Pancreas (tissue), 10 donors: ENCODE measurements at places on chromosomes 5 and 9. TPM values are rescaled to one million over a fixed set of nuclear protein-coding genes. Genes with fewer than 3 reads are reported as not detected.

The DIPK1B gene
- 32.3 TPM for polyA plus RNA-seq

The GMCL2 gene
- not detected for polyA plus RNA-seq

The CNTNAP3B gene
- 2.7 TPM for polyA plus RNA-seq

The PDE6A gene
- not detected for polyA plus RNA-seq

The TLX3 gene
- polyA plus RNA-seq, result not detected

The C5orf58 gene
- polyA plus RNA-seq, result not detected

The HRH2 gene
- 0.42 TPM for polyA plus RNA-seq

The FYB1 gene
- polyA plus RNA-seq, result 0.49 TPM

The GABRB2 gene
- not detected for polyA plus RNA-seq

The TMEM174 gene
- not detected for polyA plus RNA-seq

The BHMT gene
- polyA plus RNA-seq, result 0.14 TPM

The CCDC192 gene
- not detected for polyA plus RNA-seq

The ZNF189 gene
- 19.1 TPM for polyA plus RNA-seq

The SLC25A2 gene
- not detected for polyA plus RNA-seq

The PDLIM4 gene
- 10.7 TPM for polyA plus RNA-seq

The HK3 gene
- polyA plus RNA-seq, result 6.6 TPM

The SLC36A3 gene
- polyA plus RNA-seq, result not detected

The RETREG1 gene
- 9.2 TPM for polyA plus RNA-seq

The PTPN3 gene
- 16.6 TPM for polyA plus RNA-seq

The TMEM252 gene
- polyA plus RNA-seq, result not detected
